ENCODE measurements at places on chromosomes 4 and X.

GRCh38 chr4:7330811-7331681, 103.7 kb downstream of the PSAPL1 start:
- DNase-seq: no peak

GRCh38 chr4:147928400-147928799, 196.5 kb downstream of the ARHGAP10 start:
- no peak for DNase-seq

- DNase-seq: no peak
These were observed 30.3 kb downstream of the EIF2S3 start for GRCh38 chrX:24085101-24085500.

DNA sequence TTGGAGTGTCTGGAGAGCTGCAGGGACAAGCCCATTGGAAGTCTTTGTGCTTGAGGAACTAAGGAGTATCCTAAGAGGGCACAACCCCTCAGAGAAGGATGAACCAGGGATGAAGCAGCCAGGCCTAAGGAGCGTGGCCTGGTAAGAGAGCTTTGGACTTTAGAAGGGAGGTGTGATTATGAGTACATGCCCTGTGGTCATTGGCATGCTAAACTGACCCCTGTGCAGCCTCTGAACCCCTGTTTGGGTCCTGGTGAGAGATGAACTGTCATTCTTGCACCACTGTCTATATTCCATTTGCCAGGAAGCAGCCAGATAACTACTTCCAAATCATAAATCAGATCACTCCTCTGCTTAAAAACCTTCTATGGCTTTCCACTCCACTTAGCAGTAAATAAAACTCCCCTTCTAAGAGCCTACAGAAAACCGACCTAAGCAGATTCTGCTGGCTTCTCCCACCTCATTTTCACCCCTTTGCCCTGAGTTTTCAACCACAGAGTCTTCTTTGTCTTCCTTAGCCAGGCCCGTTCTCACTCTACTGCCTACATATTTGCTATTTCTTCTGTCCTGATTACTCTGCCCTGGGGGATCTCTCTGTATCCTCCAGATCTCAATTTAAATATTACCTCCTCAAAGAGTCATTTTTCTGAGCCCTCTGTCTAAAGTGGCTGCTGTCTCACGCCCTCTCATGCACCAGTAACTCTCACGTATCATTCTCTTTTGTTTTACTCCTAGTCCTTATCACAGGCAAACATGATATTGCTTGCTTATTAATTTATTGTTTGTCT, 56.7 kb downstream of the MID1IP1 start:
- DNase-seq: no peak

DNA sequence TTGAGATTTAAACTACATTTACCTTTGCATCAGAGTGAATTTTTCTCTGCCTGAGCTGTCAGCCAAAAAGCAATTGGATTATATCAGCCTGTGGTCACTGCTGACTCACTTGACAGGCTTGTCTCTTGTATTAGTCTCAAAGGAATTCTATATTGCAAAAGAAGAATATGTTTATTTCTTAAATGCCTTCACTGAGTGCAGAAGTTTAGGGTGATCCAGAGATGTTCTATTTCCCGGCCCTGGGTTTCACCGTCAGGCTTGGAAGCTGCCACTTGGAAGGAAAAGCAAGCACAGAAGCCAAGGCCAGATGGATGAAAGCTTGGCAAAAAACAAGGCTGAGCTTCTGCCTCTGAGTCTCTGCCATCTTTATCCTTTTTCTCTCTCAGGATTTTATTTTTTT, 80.9 kb downstream of the FAM114A1 start:
- DNase-seq: no peak

- DNase-seq: no peak
These were observed 954.6 kb upstream of the LCORL start for GRCh38 chr4:18975916-18976808.

GRCh38 chr4:126081336-126081735, 766.6 kb downstream of the FAT4 start:
- DNase-seq: no peak

GRCh38 chrX:9682456-9682855, 83.2 kb downstream of the GPR143 start:
- no peak for DNase-seq

- peak; percentile 1 for DNase-seq
These were observed 224.2 kb upstream of the EMCN start for GRCh38 chr4:100742045-100742444.

- DNase-seq: no peak
These were observed 1385.6 kb upstream of the ADGRL3 start for GRCh38 chr4:59814402-59815010.

DNA sequence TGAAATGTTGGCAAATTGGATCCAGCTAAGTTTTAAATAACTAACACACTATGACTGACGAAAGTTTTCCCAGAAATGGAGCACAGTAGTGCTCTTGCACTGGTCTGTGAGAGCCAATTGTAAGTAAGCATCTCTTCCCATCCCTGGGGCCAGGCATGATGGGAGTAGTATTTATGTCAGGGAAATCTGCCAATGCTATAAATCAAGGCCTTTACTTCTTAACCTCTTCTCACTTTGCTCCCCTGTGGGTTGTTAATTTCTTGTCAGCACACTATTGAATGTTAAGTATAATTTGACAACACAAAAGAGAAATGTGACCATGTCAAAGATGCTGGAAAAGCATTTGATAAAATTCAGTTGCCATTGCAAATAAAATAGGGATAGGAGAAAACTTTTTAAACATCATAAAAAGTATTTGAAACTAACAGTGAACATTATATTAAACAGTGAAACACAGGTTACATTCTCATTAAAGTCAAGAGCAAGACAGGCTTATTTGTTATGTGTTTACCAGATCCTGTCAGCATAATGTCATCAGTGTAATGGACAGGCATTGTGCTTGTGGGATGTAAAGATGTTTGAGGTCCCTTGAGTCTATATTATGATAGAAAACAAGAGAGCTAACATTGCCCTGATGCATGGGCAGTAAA, 5.0 kb downstream of the F8A1 start:
- DNase-seq: no peak

- no peak for DNase-seq
These were observed 76.9 kb downstream of the PJA1 start for GRCh38 chrX:69088171-69088938.

Data from CD4-positive, alpha-beta T cell treated with Interleukin-21 for 1 hour (primary cell).